NCI-H1092 treated with DMSO at 0.1 percent for 48 hours (cell line): ENCODE measurements at places on chromosomes 6 and 20.

GRCh38 chr20:32296412-32296811 is 19.0 kb downstream of the KIF3B start:
- no peak for DNase-seq

DNA sequence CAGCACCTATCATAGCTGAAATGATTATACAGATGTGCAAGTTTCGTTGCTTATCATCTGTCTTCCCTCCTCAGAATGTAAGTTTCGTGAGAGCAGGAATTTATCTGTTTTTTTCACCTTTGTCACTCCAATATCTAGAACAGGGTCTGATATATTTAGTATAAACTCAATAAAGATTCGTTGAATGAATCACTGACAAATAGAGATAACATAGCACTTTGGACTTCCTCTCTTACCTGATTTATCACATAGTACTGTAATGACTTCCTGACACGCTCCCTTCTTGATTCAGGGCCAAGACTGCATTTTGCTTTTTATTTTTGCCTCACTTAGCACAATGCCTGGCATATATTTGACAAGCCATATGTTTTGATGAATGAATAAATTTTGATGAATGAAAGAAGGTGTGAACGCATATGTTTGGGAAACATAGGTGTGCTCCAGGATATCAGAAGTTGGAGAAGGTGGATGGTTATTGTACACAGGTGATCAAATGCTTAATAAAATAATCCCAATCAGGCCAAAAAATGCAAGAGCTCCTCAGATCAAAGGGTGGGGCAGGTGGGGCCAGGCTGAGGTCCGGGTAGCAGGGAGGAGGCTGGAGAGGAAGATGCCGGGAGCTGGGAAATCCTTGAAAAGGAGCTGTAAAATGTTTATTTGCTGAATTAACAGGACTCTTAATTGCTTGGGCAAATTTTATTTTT is 33.0 kb downstream of the PIM1 start:
- DNase-seq, result no peak

DNA sequence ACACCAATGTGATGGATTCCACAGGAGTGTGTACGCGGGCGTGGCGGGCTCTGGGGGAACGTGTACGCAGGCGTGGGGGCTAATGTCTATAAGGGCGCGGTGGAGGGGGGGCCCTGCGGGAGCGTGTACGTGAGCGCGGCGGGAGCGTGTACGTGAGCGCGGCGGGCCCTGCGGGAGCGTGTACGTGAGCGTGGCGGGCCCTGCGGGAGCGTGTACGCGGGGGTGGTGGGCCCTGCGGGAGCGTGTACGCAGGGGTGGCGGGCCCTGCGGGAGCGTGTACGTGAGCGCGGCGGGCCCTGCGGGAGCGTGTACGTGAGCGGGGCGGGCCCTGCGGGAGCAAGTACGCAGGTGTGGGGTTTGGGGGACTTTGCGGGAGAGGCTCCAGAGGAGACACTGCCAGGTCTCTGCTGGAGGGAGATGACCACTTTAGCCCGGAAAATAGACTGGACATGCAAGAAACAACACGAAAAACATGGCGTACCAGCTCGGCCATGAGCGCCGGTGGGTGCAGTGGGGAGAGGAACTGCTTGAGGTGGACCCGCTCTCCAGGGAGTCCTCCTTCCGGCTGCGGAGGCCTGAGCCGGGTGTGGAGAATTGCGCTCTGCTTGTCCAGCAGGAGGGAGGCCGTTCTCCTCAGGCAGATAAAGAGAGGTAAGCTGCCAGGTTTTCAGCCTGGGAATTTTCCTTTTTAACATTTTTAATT is 27.8 kb upstream of the SMOC2 start:
- DNase-seq, result no peak

DNA sequence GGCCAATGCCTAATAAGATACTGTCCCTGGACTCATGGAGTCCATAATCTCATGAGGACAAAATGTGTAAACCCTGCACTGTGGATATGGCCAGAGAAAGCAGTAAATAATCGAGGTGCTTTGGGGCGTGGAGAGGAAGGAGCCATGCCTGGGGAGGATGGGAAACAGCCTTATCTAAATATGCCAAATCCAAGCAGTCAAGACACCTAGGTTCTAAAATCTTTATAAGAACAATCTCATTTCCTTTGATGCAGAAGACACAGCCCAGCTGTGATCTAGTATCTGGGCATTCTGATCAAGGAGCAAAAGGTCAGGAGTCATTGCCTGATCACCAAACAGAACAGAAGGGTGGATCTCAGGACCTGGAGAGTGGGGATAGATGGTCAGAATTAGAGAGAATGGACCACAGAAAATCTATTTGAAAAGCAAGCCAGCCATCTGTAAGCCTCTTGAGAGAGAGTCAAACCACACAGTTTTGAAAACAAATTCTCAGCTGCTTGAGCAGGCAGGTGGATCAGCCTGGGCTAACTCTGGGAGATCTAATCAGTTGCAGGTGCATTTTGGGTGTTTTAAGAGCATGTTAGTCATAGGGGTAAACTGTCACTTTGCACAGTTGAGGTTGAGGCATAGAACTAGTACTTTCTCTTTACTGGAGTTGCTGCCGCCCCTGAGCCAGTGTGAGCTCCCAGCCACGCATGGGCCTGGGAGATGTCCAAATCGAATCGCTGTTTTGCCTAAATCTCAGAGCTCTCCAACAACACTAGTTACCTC is 130.8 kb upstream of the TNFAIP3 start:
- no peak for DNase-seq

DNA sequence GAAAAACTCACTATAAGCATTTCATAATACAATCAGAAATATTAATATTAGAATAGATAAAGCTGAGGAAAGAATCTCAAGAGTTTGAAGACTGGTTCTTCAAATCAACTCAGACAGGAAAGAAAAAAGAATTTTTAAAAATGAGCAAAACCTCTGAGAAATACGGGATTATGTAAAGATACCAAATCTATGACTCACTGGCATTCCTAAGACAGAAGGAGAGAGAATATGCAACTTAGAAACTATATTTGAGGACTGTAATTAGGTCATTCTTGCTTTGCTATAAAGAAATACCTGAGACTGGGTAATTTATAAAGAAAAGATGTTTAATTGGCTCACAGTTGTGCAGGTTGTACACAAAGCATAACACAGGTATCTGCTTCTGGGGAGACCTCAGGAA is 665.1 kb downstream of the RNF144B start:
- DNase-seq, result no peak

GRCh38 chr6:159430323-159430722 is 261.1 kb downstream of the FNDC1 start:
- no peak for DNase-seq

DNA sequence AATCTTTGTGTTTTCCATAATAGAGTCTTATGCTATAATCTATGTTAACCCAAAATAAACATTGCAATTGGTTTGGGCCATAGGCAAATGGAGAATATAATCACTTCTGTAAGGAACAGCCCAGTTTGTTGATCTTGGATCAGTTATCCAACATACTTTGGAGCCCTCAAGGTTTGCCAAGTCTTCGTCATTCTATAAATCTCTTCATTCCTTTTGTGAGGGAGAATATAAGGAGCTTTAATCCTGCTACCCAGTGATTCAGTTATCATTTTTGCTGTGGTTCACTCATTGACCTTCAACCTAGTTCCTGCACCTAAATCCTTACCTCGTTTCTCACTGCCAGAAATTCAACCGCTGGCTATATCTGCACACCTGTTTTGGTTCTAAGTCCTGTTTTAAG is 500.3 kb upstream of the PTCHD4 start:
- no peak for DNase-seq

DNA sequence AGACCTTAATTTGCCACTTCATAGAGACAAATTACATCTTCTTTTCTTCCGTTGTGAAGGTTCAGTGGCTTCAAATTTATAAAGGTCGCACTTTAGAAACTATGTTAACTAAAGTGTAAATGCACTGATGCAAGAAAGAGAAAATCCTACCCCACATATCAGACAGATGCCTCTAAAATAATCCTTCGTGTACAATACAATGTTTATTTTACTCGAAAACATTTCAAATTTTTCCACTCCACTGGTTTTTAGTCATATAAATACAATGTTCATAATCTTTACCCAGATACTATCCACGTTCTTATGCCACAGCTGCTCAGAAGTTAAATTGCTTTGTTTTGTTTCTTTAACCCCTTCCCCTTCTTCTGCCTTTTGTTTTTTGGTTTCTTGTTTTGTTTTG is 140.3 kb upstream of the LAMP5 start:
- no peak for DNase-seq

DNA sequence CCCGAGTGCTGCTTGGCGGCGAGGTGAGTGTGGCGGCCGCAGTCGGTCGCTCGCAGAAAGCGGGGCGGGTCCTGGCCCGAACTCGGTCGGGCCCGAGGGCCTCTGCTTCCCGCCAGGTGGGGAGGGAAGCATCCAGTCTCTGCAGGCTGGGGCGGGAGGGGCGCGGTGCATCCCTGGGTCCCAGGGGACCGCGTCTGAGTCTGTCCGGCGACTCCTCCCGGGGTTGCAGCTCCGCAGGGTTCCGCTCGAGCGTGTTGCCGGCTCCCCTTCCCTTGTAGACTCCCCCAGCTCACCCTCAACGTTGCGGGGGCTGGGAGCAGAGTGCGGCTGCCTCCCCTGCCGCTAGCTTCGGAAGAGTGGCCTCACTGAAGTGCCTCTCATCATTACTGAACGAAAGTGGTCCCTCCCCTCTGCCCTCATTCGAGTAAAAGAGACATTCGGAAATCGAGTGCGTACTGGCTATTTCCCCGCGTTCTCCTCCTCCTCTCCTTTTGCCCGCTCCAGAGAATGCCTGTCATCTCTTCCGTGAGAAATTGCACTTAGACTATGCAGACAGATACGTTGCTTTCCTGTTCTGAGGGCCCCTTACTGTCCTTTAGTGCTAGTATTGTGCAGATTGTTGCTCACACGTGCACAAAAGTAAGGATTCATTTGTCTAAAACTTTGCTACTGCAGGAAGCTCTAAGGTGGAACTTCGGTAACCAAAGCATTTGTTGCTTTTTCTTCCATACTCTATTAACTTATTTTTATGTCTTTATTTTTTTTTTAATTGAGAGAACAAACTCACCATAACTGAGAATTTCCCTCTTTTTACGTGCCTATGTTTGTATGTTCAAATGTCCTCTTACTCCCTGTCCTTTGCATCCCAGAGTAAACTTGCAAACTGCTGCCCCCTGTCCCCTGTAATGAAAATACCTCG is 751 bp downstream of the MAP3K4 start:
- DNase-seq, result peak; percentile 85

DNA sequence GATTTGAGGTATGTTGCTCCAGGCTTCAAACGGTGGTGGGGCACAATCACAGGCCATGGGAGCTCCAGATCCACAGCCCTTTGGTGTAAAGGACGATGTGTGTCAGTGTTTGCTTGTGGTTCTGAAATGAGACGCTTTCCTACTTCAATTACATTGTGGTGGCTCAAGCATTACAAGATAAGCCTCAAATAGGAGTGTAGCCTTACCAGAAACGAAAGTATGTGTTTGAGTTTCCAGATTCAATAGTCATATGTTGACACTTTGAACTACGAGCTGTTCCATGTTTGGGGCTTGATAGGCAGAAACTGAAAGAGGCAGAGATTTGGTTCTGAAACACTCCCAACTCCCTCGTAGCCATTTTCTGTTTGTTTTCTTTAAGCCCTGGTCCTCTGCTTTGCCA is 187.1 kb downstream of the MYLK4 start:
- DNase-seq, result no peak

- DNase-seq, result no peak
Observed at GRCh38 chr20:50360218-50360672, 149.9 kb upstream of the PTPN1 start.

GRCh38 chr6:43990275-43990626 is 137.0 kb downstream of the MRPL14 start:
- DNase-seq, result no peak

DNA sequence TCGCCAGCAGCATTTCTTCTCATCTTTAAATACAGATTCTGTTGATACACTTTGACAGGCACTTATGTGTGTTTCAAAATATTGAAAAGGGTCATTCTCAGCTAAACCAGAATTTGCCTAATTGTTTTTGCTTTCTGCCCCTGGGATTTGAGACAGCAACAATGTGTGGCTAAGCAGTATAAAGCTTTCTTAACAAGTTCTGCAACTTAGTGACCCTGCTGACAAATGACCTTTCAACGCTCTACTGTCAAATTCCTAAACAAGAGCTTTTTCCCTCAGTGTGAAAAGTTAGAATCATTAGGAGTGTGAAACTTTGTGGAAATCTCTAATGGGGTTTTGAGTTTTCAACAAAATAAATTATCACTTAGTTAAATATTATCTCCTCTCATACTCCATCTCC is 414.6 kb downstream of the RFPL4B start:
- DNase-seq, result no peak

DNA sequence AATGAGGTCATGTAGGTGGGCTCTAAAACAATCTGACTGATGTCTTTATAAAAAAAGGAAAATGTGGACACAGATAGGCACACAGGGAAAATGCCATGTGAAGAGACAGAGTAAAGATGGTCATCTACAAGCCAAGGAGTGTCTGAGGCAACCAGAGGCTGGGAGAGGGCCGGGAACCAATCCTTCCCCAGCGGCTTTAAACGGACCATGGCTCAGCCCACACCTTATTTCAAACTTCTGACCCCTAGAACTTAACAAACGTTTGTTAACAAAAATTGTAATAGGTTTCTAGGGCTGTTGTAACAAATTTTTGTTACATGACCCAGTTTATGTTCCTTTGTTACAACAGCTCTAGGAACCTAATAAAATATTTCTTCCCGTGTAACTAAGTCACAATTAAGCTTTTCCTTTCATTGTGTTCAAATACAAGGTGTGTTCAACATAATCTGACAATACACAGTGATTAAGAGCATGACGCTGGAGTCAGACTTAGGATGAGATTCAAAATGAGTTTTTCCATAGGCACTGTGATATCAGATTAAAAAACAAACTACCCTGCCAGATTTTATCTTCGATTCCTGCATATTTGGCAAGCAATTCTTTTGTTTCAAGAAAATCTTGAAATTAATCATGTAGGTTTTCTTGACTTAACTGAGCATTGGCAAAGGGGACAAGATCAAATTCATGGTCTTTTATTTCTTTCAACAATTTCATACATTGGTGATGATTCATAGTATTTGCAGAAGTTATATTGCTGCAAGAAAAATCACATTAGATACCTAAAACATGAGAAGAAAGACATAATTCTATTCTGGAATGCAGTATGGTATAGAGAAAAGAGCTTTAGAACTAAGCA is 169.5 kb upstream of the RIPOR2 start:
- DNase-seq, result no peak

- no peak for DNase-seq
Observed at GRCh38 chr6:167139761-167140160, 16.9 kb downstream of the CCR6 start.

- DNase-seq, result no peak
Observed at GRCh38 chr6:3033652-3034051, 34.0 kb downstream of the NQO2 start.

GRCh38 chr6:6699741-6700367 is 111.3 kb downstream of the LY86 start:
- peak; percentile 62 for DNase-seq

GRCh38 chr6:151914484-151914883 is 107.0 kb downstream of the ESR1 start:
- no peak for DNase-seq

DNA sequence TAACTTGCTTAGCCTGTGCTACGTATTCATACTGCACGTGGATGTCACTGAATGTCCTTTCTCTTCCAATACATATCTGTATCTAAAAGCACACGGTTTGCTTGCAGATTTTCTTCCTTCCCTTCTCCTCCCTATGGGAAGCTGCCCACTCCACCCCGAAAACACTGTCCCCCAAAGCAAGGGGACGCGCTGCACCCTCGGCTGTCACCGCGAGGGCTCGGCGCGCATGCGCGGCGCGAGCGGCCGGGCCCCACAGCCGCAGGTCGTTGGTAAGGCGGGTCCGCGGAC is 659 bp downstream of the TMX4 start:
- peak; percentile 84 for DNase-seq
